IMR-90 (cell line): ENCODE measurements at places on chromosomes 13 and 19. TPM values are rescaled to one million over a fixed set of nuclear protein-coding genes. Genes with fewer than 3 reads are reported as not detected.

DNA sequence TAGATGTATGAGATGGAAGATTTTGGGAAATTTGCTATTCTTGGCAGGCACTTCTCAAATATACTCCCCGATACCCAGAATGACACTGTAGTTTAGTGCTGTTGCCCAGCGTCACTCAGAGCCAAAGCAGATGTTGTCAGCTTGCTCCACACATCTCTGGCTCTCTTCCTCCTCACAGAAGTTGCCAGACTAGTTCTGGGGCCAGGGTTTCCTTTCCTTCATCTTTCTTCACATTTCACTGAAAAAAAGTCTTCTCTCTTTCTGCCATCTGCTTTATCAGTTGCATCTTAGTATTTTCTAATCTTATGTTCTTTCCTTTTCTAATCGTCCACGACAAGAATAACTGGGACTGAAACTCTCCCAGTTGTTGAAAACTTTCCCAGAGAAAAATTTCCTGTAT lies 251.4 kb downstream of the RGCC start:
- H3K4me1 ChIP-seq, result no peaks in the 10 kb centered on the region
- H3K4me3 ChIP-seq, result no peak overlapping the region
- no peaks in the 10 kb centered on the region for H3K36me3 ChIP-seq
- no peaks in the 10 kb centered on the region for H3K27me3 ChIP-seq

- no peaks in the 10 kb centered on the region; the same call in 1 of the 2 replicates for H3K27me3 ChIP-seq
- peaks cover 3% of the 10 kb centered on the region; the same call in 1 of the 2 replicates for H3K4me1 ChIP-seq
- H3K27ac ChIP-seq, result no peak overlapping the region
- no peaks in the 10 kb centered on the region for H3K36me3 ChIP-seq
- no peak overlapping the region for H3K4me3 ChIP-seq
Measured at GRCh38 chr19:690203-690602, 5.0 kb downstream of the PRSS57 start.

DNA sequence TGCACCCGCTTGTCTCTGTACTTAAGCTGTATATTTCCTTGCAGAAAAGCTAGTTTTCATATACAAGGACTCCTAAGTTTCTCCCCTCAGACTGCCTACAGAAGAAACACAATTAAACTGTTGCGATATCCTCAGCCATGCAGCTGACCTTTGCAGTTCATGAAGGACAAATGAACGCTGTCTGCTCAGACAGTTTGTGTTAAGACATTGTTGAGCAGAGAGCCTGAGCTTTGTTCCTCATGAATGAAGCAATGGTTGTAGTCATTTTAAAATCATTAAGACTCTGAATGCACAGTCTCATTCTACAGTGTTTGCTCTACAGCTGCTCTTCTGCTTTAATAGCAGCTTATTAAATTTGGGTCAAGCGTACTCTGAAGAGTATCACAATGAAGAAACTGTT lies 23.2 kb upstream of the MAB21L1 start:
- no peak for DNase-seq
- no peaks in the 10 kb centered on the region for H3K4me1 ChIP-seq
- no peak overlapping the region for H3K4me3 ChIP-seq
- H3K36me3 ChIP-seq, result no peaks in the 10 kb centered on the region

DNA sequence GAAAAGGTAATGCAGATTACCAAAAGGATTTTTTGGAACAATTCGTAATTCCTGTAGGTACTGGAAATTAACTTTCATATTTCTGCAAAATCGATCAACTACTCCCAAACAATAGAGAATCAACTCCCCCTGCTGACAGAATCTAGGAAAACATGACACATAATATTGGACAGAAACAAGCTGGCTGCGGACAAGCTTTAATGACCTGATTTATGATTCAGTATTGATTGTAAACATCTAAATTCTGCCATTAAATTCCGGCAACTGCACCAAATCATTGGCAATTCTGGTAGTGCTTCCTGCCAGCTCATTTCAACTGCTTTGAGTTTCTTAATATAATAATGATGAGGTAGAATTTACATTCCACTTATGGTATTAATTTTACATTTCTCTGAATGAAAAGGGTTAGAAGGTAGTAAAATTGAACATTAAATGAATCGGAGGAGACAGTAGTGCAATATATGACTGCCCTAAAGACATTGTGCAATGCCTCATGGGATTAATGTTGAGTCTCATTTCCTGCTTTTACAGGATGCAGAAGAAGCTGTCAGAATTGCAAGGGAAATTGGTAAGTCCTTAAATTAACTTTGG lies 146.5 kb downstream of the PCCA start:
- no peaks in the 10 kb centered on the region for H3K36me3 ChIP-seq
- H3K4me1 ChIP-seq, result peaks cover 4% of the 10 kb centered on the region
- no peak overlapping the region for H3K4me3 ChIP-seq

- DNase-seq, result no peak
- peaks cover 26% of the 10 kb centered on the region for H3K4me1 ChIP-seq
- H3K4me3 ChIP-seq, result no peak overlapping the region
- H3K27ac ChIP-seq, result no peak overlapping the region
- H3K36me3 ChIP-seq, result no peaks in the 10 kb centered on the region
Measured at GRCh38 chr19:3338541-3339181, 27.7 kb upstream of the NFIC start.

GRCh38 chr19:38004521-38005223 lies 97.7 kb downstream of the SIPA1L3 start:
- H3K4me1 ChIP-seq, result peaks cover 16% of the 10 kb centered on the region
- H3K4me3 ChIP-seq, result peak overlapping the region; percentile 36
- DNase-seq, result peak; percentile 98
- no peaks in the 10 kb centered on the region for H3K36me3 ChIP-seq
- H3K27me3 ChIP-seq, result no peaks in the 10 kb centered on the region
- peak overlapping the region; percentile 79 for H3K27ac ChIP-seq

DNA sequence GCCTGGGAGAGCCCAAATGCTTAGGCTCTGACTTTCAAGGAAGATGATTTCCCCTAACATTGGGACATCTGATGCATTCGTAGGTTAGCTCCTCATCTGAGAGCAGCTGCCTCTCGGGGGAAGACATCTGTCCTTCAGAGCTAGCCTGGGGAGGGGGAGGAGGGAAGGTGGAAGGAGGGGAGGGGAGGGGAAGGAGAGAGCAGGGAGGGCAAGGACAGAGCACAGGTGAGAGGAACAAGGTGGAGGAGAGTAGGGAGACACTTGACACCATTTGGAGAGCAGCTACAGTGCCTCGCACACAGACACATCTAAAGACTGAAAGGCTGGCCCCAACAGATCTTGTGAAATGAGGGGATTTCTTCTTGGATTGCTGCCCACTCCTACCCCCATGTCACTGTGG lies 103.8 kb downstream of the ZDHHC20 start:
- H3K27ac ChIP-seq, result no peak overlapping the region
- no peak overlapping the region for H3K4me3 ChIP-seq
- no peaks in the 10 kb centered on the region for H3K4me1 ChIP-seq
- DNase-seq, result no peak

GRCh38 chr13:110387451-110388107 lies 80.5 kb downstream of the COL4A2 start:
- H3K27me3 ChIP-seq, result no peaks in the 10 kb centered on the region
- H3K4me1 ChIP-seq, result peaks cover 34% of the 10 kb centered on the region
- peaks cover 14% of the 10 kb centered on the region for H3K36me3 ChIP-seq
- H3K4me3 ChIP-seq, result no peak overlapping the region
- H3K27ac ChIP-seq, result peak overlapping the region; percentile 86

DNA sequence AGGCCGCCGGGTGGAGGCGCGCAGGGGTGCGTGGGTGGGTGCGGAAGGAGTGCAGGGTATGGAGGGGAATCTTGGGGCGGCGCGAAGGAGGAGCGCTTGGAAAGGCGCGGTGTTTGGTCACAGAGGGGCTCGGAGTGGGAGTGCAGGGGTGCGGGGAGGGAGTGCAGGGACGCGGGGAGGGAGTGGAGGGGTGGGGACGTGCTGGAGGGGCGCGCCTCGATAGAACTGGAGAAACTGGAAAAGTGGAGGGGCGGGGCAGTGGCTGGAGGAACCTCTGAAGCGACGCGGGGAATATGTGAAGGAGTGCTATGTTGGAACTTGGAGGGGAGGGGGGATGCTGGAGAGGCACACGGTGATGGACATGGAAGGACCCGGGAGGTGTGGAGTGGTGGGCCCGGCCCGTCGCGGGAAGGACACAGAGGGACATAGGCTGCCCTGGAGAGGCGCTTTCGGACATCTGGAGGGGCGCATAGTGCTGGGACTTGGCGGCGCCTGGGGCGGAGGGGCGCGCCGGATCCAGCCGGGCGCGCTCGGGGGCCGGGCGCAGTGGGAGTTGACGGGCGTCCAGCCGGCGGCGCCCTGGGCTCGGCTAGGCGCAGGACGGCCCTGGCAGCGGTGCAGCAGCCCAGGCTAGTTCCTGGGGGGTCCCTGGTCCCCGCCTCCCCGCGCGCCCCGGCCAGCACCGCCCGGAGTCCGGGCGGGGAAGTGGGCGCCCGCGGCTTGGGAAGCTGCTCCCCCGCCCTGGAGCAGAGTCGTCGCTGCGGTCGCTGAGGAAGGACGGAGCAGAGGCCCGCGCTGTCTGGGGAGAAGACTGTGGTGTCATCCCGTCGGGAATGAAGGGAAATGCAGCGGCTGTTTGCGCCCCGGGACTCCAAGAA lies 20.8 kb upstream of the SGCG start:
- H3K4me1 ChIP-seq, result no peaks in the 10 kb centered on the region; the same call in 1 of the 2 replicates
- peaks cover 19% of the 10 kb centered on the region for H3K27me3 ChIP-seq
- H3K36me3 ChIP-seq, result no peaks in the 10 kb centered on the region
- no peak overlapping the region for H3K27ac ChIP-seq
- H3K4me3 ChIP-seq, result peak overlapping the region; percentile 17; the same call in 1 of the 2 replicates

- H3K27me3 ChIP-seq, result no peaks in the 10 kb centered on the region
- H3K36me3 ChIP-seq, result no peaks in the 10 kb centered on the region
- DNase-seq, result peak; percentile 10
- H3K4me3 ChIP-seq, result no peak overlapping the region
- H3K27ac ChIP-seq, result no peak overlapping the region
- H3K4me1 ChIP-seq, result peaks cover 2% of the 10 kb centered on the region; the same call in 1 of the 2 replicates
Measured at GRCh38 chr13:37495046-37495445, 103.5 kb downstream of the POSTN start.

DNA sequence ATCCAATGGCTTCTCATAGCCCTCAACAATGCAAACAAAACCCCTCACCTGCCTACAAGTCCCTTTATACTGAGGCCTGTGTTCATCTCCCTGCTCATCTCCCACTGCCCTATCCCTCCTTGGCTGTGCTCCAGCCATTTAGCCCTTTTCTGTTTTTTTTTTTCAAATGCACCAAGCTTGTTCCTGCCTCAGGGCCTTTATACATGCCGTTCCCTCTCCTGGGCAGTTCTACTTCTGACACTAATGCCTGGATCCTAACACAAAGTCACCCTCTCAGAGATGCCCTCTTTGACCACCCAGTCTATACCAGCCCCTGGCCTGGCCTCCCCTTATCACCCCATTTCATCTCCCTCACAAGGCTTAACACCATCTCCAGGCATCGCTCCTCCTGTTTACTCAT lies 26.9 kb downstream of the ZNF574 start:
- H3K4me1 ChIP-seq, result no peaks in the 10 kb centered on the region
- peaks cover 3% of the 10 kb centered on the region; the same call in 1 of the 2 replicates for H3K27me3 ChIP-seq
- no peak overlapping the region for H3K4me3 ChIP-seq
- no peak for DNase-seq

DNA sequence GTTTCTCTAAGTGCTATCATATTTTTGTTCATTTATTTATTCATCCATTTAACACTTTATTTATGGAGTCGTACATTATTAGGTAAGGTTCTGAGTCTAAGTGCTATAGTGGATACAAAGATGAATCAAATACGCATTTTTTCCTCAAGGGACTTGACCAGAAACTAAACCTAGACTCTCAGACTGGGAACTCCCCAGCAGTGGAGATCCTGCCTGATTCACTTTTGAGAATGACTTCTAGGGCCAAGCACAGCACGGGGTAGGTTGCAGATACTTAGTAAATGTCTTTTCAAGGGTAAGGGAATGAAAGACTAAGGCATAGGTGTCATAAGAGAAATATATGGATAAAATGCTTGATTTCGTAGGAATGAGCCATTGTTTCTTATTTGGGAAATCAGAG lies 7.2 kb downstream of the DNAJC15 start:
- no peak overlapping the region for H3K27ac ChIP-seq
- no peak for DNase-seq
- no peaks in the 10 kb centered on the region for H3K27me3 ChIP-seq
- H3K36me3 ChIP-seq, result peaks cover 6% of the 10 kb centered on the region
- H3K4me3 ChIP-seq, result no peak overlapping the region

GRCh38 chr13:106594980-106595379 lies 27.0 kb upstream of the ARGLU1 start:
- H3K27me3 ChIP-seq, result no peaks in the 10 kb centered on the region; the same call in 1 of the 2 replicates
- H3K4me1 ChIP-seq, result no peaks in the 10 kb centered on the region
- no peaks in the 10 kb centered on the region for H3K36me3 ChIP-seq
- no peak for DNase-seq
- H3K27ac ChIP-seq, result no peak overlapping the region

DNA sequence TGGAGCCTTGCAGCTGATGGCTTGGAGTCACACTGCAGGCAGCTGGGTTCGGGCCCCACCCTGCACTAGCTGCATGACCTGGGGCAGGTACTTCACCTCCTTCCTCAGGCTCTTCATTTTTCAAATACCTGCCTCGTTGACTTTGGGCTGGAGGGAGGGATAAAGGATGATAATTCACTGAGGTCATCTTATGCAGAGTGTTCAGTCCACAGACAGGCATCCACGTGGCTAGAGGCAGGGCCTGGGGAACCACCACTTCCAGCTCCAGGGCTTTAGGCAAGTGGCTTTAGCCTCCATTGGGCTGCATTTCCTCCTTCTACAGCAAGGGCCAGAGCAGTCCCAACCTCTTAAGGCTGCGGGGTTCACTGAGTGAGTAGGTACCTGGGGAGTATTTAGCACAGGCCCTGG lies 84.8 kb downstream of the SIPA1L3 start:
- DNase-seq, result no peak
- H3K4me1 ChIP-seq, result peaks cover 16% of the 10 kb centered on the region
- no peak overlapping the region for H3K4me3 ChIP-seq
- no peak overlapping the region for H3K27ac ChIP-seq
- H3K27me3 ChIP-seq, result no peaks in the 10 kb centered on the region

GRCh38 chr19:10549733-10550132 lies 6.0 kb downstream of the ATG4D start:
- no peak overlapping the region for H3K27ac ChIP-seq
- H3K36me3 ChIP-seq, result peaks cover 59% of the 10 kb centered on the region
- H3K4me3 ChIP-seq, result no peak overlapping the region
- no peaks in the 10 kb centered on the region for H3K27me3 ChIP-seq

- H3K4me3 ChIP-seq, result peak overlapping the region; percentile 68
- peaks cover 15% of the 10 kb centered on the region for H3K36me3 ChIP-seq
- no peak for DNase-seq
Measured at GRCh38 chr19:39407660-39408391, 1.2 kb downstream of the ZFP36 start.

- H3K4me1 ChIP-seq, result no peaks in the 10 kb centered on the region
- no peaks in the 10 kb centered on the region for H3K27me3 ChIP-seq
- peaks cover 86% of the 10 kb centered on the region for H3K36me3 ChIP-seq
- H3K27ac ChIP-seq, result no peak overlapping the region
- no peak overlapping the region for H3K4me3 ChIP-seq
Measured at GRCh38 chr19:45826934-45827333, 11.8 kb upstream of the RSPH6A start.

Gene KCNC3
- not detected in 2 replicates for total RNA-seq

Gene NLRP11
- not detected in 2 replicates for total RNA-seq

Gene WDR87
- not detected in 2 replicates for total RNA-seq

Gene SLC17A7
- total RNA-seq, result not detected in 2 replicates

Gene ZNF324B
- 3.3 and 4.1 TPM in 2 replicates for total RNA-seq

Gene LGI4
- total RNA-seq, result not detected in 2 replicates

Gene RNASEH2B
- total RNA-seq, result 14.2 and 21.9 TPM in 2 replicates

Gene MIER2
- total RNA-seq, result 11.4 and 28.0 TPM in 2 replicates
